ENCODE measurements at places on chromosomes 7 and 10. TPM values are rescaled to one million over a fixed set of nuclear protein-coding genes. Genes with fewer than 3 reads are reported as not detected.

Gene GPC2
- 0.44 TPM for total RNA-seq

Gene RADIL
- 0.10 TPM for total RNA-seq

Gene OR2A1
- not detected for total RNA-seq

Gene SFTPA1
- not detected for total RNA-seq

GRCh38 chr10:45592432-45592831 lies 80.1 kb downstream of the ZFAND4 start:
- no peaks in the 10 kb centered on the region for H3K27me3 ChIP-seq
- peaks cover 30% of the 10 kb centered on the region for H3K4me1 ChIP-seq
- peaks cover 8% of the 10 kb centered on the region for H3K36me3 ChIP-seq
- no peak overlapping the region for H3K27ac ChIP-seq

DNA sequence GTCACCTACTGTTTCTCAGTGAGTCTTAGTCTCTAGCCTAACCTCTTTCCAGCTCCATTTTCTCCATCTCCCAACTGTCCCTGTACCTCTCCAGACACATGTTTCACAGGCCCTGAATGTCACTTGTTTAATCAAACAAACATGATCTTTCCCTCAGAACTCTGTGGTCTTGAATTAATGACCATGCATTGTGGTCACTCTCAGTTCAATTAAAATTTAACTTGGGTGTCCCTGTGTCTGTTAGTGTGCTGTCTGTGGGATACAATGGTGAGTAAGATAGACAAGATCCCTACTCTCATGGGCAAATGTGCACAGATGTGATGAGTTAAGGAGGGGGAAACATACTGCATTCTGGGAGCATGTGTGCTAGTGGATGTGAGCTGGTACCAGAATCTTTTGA lies 65.0 kb downstream of the RBM33 start:
- H3K27me3 ChIP-seq, result no peaks in the 10 kb centered on the region
- no peak overlapping the region for H3K27ac ChIP-seq
- DNase-seq, result no peak
- no peak overlapping the region for H3K4me3 ChIP-seq
- H3K36me3 ChIP-seq, result peaks cover 36% of the 10 kb centered on the region
- H3K4me1 ChIP-seq, result no peaks in the 10 kb centered on the region

GRCh38 chr10:97274828-97275227 lies 17.6 kb downstream of the ARHGAP19 start:
- H3K4me1 ChIP-seq, result peaks cover 32% of the 10 kb centered on the region
- no peak for DNase-seq
- no peaks in the 10 kb centered on the region for H3K36me3 ChIP-seq
- H3K27ac ChIP-seq, result no peak overlapping the region
- H3K27me3 ChIP-seq, result peaks cover 2% of the 10 kb centered on the region
- H3K4me3 ChIP-seq, result no peak overlapping the region

GRCh38 chr10:33820531-33820930 lies 486.1 kb upstream of the NRP1 start:
- no peak for DNase-seq
- H3K4me3 ChIP-seq, result no peak overlapping the region
- H3K27ac ChIP-seq, result no peak overlapping the region
- no peaks in the 10 kb centered on the region for H3K4me1 ChIP-seq
- peaks cover 1% of the 10 kb centered on the region for H3K36me3 ChIP-seq

GRCh38 chr10:60235001-60235400 lies 154.7 kb downstream of the ANK3 start:
- H3K27me3 ChIP-seq, result peaks cover 3% of the 10 kb centered on the region
- DNase-seq, result peak; percentile 10
- H3K4me3 ChIP-seq, result no peak overlapping the region
- H3K4me1 ChIP-seq, result peaks cover 20% of the 10 kb centered on the region

- H3K27me3 ChIP-seq, result peaks cover 16% of the 10 kb centered on the region
- H3K4me3 ChIP-seq, result no peak overlapping the region
- DNase-seq, result no peak
- no peak overlapping the region for H3K27ac ChIP-seq
- H3K4me1 ChIP-seq, result no peaks in the 10 kb centered on the region
- H3K36me3 ChIP-seq, result no peaks in the 10 kb centered on the region
Measured at GRCh38 chr7:25882151-25882773, 269.7 kb upstream of the NFE2L3 start.

GRCh38 chr10:32237644-32238345 lies 109.2 kb downstream of the EPC1 start:
- peaks cover 13% of the 10 kb centered on the region for H3K27me3 ChIP-seq
- peaks cover 50% of the 10 kb centered on the region for H3K4me1 ChIP-seq
- peak overlapping the region; percentile 33 for H3K4me3 ChIP-seq
- peak; percentile 65 for DNase-seq
- H3K36me3 ChIP-seq, result peaks cover 4% of the 10 kb centered on the region

DNA sequence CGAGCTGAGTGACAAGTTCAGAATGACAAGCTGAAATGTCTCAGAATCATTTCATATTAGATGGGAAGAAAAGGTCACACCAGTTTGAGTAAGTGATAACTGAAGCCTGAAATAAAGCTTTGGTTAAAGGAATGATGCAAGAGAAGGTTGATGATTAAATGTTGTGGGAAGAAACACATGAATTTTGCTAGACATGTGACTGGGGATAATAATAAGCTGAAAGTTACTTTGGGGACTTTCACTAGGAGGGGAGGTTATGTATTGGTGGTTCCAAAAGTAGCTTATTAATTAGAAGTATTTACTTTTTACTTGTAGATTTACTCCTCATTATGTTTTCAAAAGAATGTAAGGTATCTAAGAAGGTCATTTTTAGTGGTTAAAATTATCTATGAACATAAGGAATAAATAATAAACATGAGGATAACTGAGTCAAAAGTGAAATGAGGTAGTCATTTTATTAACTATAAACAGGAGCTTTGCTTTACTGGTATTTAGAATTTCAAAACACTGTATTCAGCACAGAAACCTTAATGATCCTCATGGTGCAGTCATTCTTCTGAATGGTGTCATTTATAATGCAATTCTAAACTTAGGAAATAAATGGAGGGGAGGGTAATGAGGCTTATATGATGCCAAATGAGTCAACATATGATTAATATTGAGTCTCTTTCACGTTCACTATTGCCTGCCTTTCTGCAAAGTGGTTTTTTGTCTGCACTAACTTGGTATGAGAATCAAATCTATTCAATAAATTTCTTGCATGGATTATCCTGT lies 63.7 kb downstream of the PRKG1 start:
- peak overlapping the region; percentile 2 for H3K4me3 ChIP-seq
- peak overlapping the region; percentile 9 for H3K27ac ChIP-seq
- H3K36me3 ChIP-seq, result no peaks in the 10 kb centered on the region
- H3K4me1 ChIP-seq, result peaks cover 15% of the 10 kb centered on the region

DNA sequence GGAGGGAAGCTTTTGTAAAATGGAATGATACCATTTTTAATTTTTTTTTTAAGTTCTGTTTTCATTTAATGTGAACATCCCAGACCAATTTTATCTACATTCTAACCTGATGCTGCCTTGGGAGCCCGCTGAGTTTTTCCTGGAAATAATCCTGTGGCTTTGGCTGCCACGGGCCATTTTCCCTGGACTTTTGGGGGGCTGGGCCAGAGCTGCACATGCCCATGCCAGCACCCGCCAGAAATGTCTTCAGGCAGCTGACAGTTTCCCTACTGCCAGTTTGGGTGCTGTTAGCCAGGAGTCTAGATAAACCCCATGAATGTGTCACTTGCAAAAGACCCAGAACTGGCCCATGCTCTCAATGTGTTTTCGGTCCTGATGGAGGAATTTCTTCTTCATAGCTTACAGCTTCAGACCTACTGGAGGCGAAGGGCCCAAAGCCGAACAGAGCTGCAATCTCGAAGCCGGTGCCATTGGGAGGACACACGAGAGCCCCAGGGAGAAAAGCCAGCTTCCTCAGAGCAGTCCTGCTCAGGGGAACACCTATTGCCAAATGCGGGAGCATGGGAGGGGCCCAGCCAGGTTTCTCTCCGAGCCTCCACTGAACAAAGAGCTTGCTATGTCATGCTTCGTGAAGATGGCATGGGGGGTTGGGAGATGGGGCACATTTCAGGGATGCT lies 444.2 kb upstream of the MKI67 start:
- no peak overlapping the region for H3K4me3 ChIP-seq
- H3K27me3 ChIP-seq, result peaks cover 3% of the 10 kb centered on the region
- no peak overlapping the region for H3K27ac ChIP-seq
- no peaks in the 10 kb centered on the region for H3K4me1 ChIP-seq
- H3K36me3 ChIP-seq, result no peaks in the 10 kb centered on the region

DNA sequence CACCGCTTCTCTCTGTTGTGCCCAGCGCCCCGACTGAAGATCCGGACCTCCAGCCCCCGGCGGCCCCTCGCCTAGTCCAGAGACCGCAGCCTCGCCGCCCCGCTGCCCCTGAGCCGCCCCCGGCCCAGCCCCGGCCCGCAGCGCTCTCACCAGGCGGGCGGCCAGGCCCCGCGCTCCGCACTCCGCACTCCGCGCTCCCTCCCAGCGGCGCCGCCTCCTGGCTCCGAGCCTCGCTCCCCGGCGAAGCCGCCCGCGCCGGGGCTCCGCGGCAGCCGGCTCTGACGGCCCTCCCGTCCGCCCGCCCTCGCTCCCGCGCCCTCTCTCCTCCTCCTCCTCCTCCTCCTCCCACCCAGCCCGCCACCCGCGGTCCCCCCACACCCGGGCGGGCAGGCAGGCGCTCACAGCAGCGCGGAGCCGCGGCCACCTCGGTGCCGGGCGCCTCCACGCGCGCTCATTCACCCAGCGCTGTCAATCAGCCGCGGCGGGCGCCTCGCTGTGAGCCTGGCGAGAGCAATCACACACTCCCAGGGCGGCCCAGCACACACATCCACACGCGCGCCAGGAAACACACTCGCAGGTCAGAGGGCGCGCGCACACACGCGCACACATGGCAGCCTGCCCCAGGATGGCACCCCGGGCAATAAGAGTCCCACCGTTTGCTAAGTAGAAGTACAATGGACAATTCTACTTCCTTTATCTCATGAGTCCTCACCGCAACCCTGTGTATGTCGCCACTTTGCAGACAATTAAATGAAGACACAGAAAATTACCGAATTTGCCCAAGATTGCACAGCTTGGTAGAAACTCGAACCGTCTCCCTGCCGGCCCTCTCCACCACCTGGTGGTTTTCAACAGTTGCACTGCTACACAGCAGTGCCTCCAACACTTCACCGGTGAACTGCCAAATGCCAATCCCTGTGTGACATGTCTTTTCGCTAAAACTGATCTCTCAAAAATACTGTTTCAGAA lies at the start of gene PRRT4:
Gene PRRT4 (minus strand): TSS at position 280 of the 969 bp plus-strand sequence.
- no peak within 1 kb of the TSS for H3K27ac ChIP-seq
- peaks cover 32% of the 10 kb centered on the region for H3K4me1 ChIP-seq
- H3K36me3 ChIP-seq, result no peaks in the 10 kb centered on the region
- no peak for DNase-seq
- H3K27me3 ChIP-seq, result peaks cover 72% of the 10 kb centered on the region
- peak within 1 kb of the TSS; percentile 77 for H3K4me3 ChIP-seq
